Fibroblast of lung (primary cell): ENCODE measurements at places on chromosomes 4 and X.

DNA sequence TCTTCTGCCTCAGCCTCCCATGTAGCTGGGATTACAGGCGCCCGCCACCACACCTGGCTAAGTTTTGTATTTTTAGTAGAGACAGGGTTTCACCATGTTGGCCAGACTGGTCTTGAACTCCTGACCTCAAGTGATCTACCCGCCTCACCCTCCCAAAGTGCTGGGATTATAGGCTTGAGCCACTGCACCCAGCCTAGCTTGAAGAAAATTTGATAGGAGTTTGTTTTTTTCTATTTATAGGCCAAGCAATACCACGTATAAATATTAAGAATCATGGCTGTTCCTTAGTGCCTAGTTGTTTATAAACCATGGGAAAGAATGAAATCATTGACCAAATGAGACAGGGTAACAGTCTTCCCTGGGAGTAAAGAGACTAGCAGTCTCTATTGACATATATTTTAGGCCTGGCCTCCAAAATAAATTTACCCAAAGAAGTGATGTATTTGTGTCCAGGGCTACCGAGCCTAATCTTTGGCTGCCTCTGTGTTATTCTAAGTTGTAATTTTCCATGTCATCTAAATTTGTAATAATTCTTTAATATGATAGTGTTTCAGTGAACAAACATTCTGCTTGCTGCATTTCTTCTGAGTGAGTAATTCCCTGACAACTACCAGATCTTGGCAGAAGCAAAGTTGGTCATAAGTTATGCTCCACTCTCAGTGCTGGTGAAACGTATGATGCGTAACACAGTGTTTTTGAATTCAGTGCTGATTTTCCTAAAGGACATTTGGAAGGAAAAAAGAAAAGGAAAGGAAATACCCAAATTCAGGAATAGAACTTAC is 10.3 kb downstream of the PKD2 start:
- H3K27ac ChIP-seq: peak overlapping the region; percentile 98
- peak overlapping the region; percentile 43 for H3K4me3 ChIP-seq
- peaks cover 16% of the 10 kb centered on the region for H3K4me1 ChIP-seq

DNA sequence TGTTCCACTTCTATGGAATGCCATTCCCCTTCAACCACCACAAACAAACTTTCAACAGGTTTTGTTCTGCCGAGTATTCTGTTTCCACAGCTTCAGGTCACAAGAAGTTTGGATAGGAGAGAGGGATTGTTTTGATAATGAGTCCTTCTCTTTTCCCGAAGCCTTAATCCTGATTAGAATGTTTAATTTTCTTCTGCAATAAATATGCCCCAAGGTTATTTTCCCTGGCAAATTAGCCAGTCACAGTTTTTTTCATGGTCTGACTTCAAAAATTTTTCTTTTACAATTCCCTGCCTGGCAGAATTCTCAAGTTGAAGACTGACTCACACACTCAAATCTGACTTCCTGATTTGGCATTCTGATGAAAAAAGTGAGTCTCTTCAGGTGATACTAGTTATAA is 33.1 kb upstream of the EDNRA start:
- no peaks in the 10 kb centered on the region for H3K27me3 ChIP-seq
- no peak overlapping the region for H3K27ac ChIP-seq
- no peak for DNase-seq

DNA sequence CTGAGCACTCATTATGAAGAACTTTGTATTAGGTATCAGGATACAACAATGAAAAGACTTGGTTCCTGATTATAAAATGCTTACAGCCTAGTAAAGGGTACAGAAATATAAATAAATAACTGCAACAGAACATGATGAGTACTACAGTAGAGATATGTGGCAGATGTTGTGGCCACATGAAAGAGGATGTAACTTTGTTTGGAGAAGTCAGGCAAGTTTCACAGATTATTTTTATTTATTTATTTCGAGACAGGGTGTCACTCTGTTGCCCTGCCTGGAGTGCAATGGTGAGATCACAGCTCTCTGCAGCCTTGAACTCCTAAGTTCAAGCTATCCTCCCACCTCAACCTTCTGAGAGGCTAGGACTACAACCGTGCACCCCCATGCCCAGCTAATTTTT is 15.8 kb upstream of the UBE2K start:
- H3K36me3 ChIP-seq: no peaks in the 10 kb centered on the region
- DNase-seq: no peak
- H3K27ac ChIP-seq: no peak overlapping the region
- H3K4me3 ChIP-seq: no peak overlapping the region
- no peaks in the 10 kb centered on the region for H3K27me3 ChIP-seq

- H3K4me1 ChIP-seq: no peaks in the 10 kb centered on the region
- H3K27me3 ChIP-seq: no peaks in the 10 kb centered on the region
- no peak overlapping the region for H3K27ac ChIP-seq
- no peaks in the 10 kb centered on the region for H3K36me3 ChIP-seq
- DNase-seq: peak; percentile 73
- H3K4me3 ChIP-seq: peak overlapping the region; percentile 56
Measured at GRCh38 chrX:46903458-46904242, 8.6 kb upstream of the JADE3 start.

DNA sequence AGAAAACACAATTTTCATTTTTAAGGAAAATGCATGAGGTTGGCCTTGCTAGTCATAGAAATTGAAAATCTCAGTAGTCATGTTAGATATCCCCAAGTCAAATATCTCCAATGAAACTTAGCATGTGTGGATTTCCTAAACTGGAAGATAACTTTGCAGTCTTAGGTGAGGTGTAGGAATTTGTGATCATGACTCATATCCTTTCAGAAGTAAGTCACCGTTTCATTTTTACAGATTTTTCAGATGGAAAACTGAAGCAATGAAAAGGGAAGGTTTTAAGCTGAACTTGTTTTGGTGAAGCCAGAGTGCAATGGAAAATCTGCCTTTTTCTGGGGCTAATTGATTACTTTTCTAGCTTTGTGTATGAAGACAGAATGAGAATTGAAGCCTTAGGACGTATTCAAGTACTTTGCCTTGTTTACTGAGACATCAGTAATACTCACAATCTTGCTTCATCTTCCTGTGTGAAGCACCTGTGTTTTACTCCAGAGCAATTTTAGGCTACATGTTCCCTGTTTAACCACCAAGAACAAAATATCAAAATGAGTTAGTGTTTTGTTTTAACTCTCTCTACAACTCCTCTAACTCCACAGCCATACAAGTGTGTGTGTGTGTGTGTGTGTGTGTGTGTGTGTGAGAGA is 1662.8 kb upstream of the ADGRL3 start:
- no peak overlapping the region for H3K27ac ChIP-seq
- no peak overlapping the region for H3K4me3 ChIP-seq
- no peaks in the 10 kb centered on the region for H3K4me1 ChIP-seq
- no peaks in the 10 kb centered on the region for H3K36me3 ChIP-seq
- no peaks in the 10 kb centered on the region for H3K27me3 ChIP-seq
- DNase-seq: no peak

GRCh38 chr4:128536746-128537145 is 249.1 kb upstream of the PGRMC2 start:
- no peaks in the 10 kb centered on the region for H3K4me1 ChIP-seq
- no peaks in the 10 kb centered on the region for H3K27me3 ChIP-seq
- no peak overlapping the region for H3K4me3 ChIP-seq
- no peak overlapping the region for H3K27ac ChIP-seq

- H3K27ac ChIP-seq: no peak overlapping the region
- peaks cover 6% of the 10 kb centered on the region for H3K27me3 ChIP-seq
- no peaks in the 10 kb centered on the region for H3K36me3 ChIP-seq
- no peak for DNase-seq
- no peak overlapping the region for H3K4me3 ChIP-seq
- H3K4me1 ChIP-seq: no peaks in the 10 kb centered on the region
Measured at GRCh38 chr4:4379540-4380087, 7.3 kb upstream of the NSG1 start.

GRCh38 chrX:38363046-38363445 is 10.6 kb downstream of the OTC start:
- H3K4me1 ChIP-seq: no peaks in the 10 kb centered on the region
- no peak overlapping the region for H3K27ac ChIP-seq
- H3K4me3 ChIP-seq: no peak overlapping the region
- no peaks in the 10 kb centered on the region for H3K36me3 ChIP-seq
- H3K27me3 ChIP-seq: no peaks in the 10 kb centered on the region
- DNase-seq: no peak

DNA sequence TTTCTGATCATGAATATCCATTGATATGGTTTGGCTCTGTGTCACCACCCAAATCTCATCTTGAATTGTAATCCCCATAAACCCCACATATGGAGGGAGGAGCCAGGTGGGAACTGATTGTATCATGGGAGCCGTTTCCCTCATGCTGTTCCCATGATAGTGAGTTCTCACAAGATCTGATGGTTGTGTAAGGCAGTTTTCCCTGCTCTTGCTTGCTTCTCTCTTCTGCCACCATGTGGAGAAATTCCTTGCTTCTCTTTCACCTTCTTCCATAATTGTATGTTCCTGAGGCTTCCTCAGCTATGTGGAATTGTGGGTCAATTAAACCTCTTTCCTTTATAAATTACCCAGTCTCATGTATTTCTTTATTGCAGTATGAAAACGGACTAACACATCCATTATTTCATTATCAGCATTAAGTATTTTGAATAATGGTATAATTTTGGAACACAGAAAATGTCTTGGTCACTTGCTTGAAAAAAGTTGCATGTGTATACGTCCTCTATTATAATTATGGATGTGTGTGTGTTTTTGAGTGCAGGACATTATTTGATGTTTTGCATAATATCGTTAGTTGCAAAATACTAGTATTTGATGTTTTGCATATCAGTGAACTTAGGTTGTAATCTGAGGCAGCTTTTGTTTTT is 334.6 kb downstream of the PCDH10 start:
- H3K27ac ChIP-seq: no peak overlapping the region
- H3K4me1 ChIP-seq: no peaks in the 10 kb centered on the region
- H3K36me3 ChIP-seq: no peaks in the 10 kb centered on the region
- DNase-seq: peak; percentile 58
- H3K4me3 ChIP-seq: no peak overlapping the region

DNA sequence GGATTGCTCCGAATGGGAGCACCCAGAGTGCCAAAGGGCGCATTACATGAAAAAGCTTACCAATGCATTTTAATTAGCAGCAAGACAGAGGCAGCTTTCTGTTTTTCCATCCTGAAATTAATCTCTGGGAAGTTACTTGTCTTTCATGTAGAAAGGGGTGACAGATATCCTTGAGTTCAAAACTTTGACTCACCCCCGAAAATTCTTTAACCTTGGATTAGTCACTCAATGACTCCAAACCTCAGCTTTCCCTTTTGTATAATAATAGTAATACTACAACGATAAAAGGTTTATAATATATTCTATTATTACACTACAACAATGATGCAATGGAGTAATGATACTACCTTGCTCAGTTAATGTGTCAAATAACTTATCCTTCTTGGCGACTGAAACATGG is 126.3 kb downstream of the ADAMTS3 start:
- no peak overlapping the region for H3K27ac ChIP-seq
- peak; percentile 30 for DNase-seq
- no peaks in the 10 kb centered on the region for H3K4me1 ChIP-seq
- H3K4me3 ChIP-seq: no peak overlapping the region
- no peaks in the 10 kb centered on the region for H3K36me3 ChIP-seq

DNA sequence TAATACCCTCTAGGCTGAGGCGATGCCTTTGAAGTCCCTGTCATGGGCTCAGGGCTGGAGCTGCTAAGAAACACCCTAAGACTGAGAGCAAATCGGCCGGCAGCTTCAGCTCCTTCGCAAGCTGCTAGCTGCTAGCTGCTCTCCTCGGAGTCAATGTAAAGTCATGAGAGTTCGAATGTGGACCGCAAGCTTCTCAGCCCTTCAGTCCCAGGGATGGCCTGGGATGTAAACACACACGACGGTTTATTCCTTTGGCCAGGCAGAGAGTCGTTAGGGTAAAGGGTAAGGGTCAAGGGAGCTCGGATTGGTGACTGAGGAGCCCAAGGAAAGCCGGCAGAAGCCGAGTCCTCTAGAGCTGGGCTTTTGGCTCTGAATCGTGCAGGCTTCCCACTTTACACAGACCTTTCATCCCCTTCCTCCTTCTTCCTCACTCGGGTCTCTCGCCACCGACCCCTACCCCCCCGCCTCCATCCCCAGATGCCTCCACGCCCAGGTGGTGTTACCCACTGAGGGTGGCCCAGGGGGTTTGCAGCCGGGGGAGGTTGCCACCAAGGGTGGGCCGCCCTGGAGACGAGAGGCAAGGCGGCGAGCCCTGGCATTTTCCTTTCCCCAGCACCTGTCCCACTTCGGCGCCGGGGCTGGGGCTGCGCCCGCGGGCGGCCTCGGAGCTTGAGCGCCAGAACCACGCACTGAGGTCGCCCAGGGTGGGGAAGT is 3.1 kb upstream of the BCORL1 start:
- H3K27ac ChIP-seq: no peak overlapping the region
- no peaks in the 10 kb centered on the region for H3K36me3 ChIP-seq
- H3K27me3 ChIP-seq: no peaks in the 10 kb centered on the region
- no peaks in the 10 kb centered on the region for H3K4me1 ChIP-seq
- DNase-seq: no peak

- no peaks in the 10 kb centered on the region for H3K27me3 ChIP-seq
- H3K4me3 ChIP-seq: no peak overlapping the region
- H3K4me1 ChIP-seq: no peaks in the 10 kb centered on the region
Measured at GRCh38 chr4:86564795-86565194, 29.3 kb upstream of the PTPN13 start.

- H3K27ac ChIP-seq: no peak overlapping the region
- H3K4me3 ChIP-seq: no peak overlapping the region
- peaks cover 10% of the 10 kb centered on the region for H3K36me3 ChIP-seq
- H3K27me3 ChIP-seq: no peaks in the 10 kb centered on the region
Measured at GRCh38 chr4:119493886-119494285, 134.7 kb downstream of the PDE5A start.

DNA sequence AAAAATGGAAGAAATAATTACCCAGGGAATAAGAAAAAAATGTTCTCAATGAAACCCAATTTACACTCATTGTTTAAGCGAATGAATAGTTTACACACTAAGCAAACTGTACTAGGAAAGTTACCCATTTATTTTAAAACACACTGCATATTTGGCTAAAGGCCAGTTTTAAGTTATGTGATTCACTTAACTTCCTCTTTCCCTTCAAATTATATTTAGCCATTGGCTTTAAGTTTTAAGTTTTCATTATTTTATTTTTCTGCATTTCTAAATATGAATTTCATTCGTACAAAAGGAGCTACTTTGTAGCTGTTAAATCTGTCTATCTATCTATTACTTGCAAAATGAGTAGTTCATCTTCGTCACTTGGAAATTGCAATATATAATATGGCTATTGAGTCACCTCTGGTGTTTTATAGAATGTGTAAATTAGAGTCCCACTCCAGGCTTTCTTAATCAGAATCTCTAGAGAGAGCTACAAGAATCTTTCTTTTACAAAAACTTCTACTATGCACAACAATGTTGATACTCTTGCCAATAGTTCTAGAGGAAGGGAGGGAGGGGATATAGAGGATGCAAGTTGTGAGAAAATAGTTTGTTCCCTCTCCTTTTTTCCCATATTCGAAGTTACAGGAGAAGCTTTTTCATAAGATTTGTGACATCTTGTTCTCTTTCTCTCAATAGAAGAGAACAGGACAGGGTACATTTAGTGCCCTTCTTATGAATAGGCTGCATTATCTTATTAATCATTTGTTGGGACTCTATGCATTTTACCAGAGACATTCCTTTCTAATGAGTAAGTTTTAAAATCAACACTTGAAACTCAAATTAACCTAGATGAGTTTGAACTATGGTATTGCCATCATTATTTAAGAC is 41.8 kb downstream of the SULT1B1 start:
- H3K27ac ChIP-seq: no peak overlapping the region
- H3K36me3 ChIP-seq: no peaks in the 10 kb centered on the region
- DNase-seq: peak; percentile 27
- H3K27me3 ChIP-seq: no peaks in the 10 kb centered on the region

GRCh38 chrX:11647138-11647537 is 18.6 kb downstream of the ARHGAP6 start:
- DNase-seq: no peak
- no peaks in the 10 kb centered on the region for H3K4me1 ChIP-seq
- no peak overlapping the region for H3K4me3 ChIP-seq
- H3K36me3 ChIP-seq: no peaks in the 10 kb centered on the region
- no peaks in the 10 kb centered on the region for H3K27me3 ChIP-seq
